KG1 (cell line): ENCODE measurements at places on chromosomes 3 and 15.

GRCh38 chr3:55511895-55512570 is 24.9 kb upstream of the WNT5A start:
- no peak for DNase-seq

GRCh38 chr3:195601382-195601781 is 17.6 kb upstream of the APOD start:
- DNase-seq, result no peak

- DNase-seq, result no peak
These were observed 5.9 kb downstream of the PRSS50 start for GRCh38 chr3:46711760-46712159.

GRCh38 chr3:194042927-194043326 is 93.0 kb upstream of the HES1 start:
- no peak for DNase-seq

DNA sequence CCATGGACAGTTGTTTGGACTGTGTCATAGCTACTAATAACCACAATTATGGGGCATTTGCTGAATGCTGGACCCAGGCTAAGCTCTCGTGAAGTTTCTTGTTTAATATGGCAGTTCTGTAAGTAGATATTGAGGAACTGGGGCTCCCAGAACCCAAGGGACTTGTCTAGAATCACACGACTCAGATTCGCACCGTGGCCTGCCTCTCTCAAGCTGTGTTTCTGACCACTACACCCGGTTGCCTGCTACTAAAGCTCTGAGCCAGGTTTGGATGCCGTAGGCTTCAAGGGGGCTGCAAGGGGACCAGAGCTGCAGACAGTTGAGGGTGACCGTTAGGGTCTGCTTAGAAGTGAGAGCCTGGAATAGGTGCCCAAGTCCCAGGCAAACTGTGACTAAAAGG is 11.5 kb downstream of the TEX264 start:
- DNase-seq, result no peak

GRCh38 chr3:136690599-136690998 is 61.6 kb downstream of the STAG1 start:
- DNase-seq, result no peak

- no peak for DNase-seq
These were observed 12.6 kb downstream of the TMEM43 start for GRCh38 chr3:14137445-14137844.

GRCh38 chr3:106609666-106610301 is 741.0 kb upstream of the CBLB start:
- DNase-seq, result peak; percentile 68
